Psoas muscle (tissue), 8 donors: ENCODE measurements at places on chromosomes 16 and 17. TPM values are rescaled to one million over a fixed set of nuclear protein-coding genes. Genes with fewer than 3 reads are reported as not detected.

GRCh38 chr16:48413272-48413671 lies 28.1 kb upstream of the SIAH1 start:
- no peak overlapping the region for H3K27ac ChIP-seq
- no peaks in the 10 kb centered on the region for H3K27me3 ChIP-seq
- no peak for DNase-seq
- no peaks in the 10 kb centered on the region for H3K36me3 ChIP-seq
- H3K4me3 ChIP-seq = no peak overlapping the region

GRCh38 chr16:29745121-29745852 lies 503 bp downstream of the C16orf54 start:
- H3K4me1 ChIP-seq = no peaks in the 10 kb centered on the region
- no peaks in the 10 kb centered on the region for H3K36me3 ChIP-seq
- no peak overlapping the region for H3K27ac ChIP-seq
- H3K4me3 ChIP-seq = peak overlapping the region; percentile 32
- H3K27me3 ChIP-seq = no peaks in the 10 kb centered on the region

- peak overlapping the region; percentile 7 for H3K27ac ChIP-seq
- no peak overlapping the region for H3K4me3 ChIP-seq
- no peaks in the 10 kb centered on the region for H3K36me3 ChIP-seq
- H3K4me1 ChIP-seq = peaks cover 4% of the 10 kb centered on the region
Measured at GRCh38 chr17:68777243-68777855, 176.2 kb upstream of the FAM20A start.

DNA sequence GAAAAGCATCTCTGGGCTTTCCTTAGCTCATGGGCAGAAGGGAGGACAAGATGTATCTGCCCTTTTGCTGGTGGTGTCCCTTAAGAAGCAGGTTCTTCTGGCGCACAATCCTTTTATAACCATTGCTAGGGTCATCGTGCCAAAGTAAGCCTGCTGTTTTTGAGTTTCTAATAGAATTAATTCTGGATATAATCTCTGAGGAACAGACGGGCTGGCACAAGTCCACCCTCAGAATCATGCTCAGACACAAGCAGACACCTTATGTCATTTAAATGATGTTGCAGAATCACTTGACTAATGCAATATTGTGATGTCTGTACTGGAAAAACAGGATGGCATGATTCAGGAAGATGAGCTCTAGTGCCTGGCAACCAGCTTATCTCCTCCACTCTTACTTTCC lies 18.8 kb upstream of the MMD start:
- no peaks in the 10 kb centered on the region for H3K27me3 ChIP-seq
- no peaks in the 10 kb centered on the region for H3K4me1 ChIP-seq
- H3K36me3 ChIP-seq = no peaks in the 10 kb centered on the region
- H3K27ac ChIP-seq = no peak overlapping the region
- DNase-seq = no peak

Gene BAHCC1
- 2.8 TPM for polyA plus RNA-seq

Gene AGRP
- polyA plus RNA-seq = not detected

GRCh38 chr16:8774208-8774607 lies 23.2 kb downstream of the TMEM186 start:
- H3K4me1 ChIP-seq = no peaks in the 10 kb centered on the region
- no peak overlapping the region for H3K27ac ChIP-seq
- H3K4me3 ChIP-seq = no peak overlapping the region
- DNase-seq = no peak
- peaks cover 31% of the 10 kb centered on the region for H3K36me3 ChIP-seq
- H3K27me3 ChIP-seq = no peaks in the 10 kb centered on the region

GRCh38 chr16:47695756-47696155 lies 234.6 kb downstream of the PHKB start:
- peaks cover 96% of the 10 kb centered on the region for H3K36me3 ChIP-seq
- no peak for DNase-seq
- no peak overlapping the region for H3K4me3 ChIP-seq
- H3K4me1 ChIP-seq = no peaks in the 10 kb centered on the region
- H3K27me3 ChIP-seq = no peaks in the 10 kb centered on the region
- H3K27ac ChIP-seq = no peak overlapping the region

DNA sequence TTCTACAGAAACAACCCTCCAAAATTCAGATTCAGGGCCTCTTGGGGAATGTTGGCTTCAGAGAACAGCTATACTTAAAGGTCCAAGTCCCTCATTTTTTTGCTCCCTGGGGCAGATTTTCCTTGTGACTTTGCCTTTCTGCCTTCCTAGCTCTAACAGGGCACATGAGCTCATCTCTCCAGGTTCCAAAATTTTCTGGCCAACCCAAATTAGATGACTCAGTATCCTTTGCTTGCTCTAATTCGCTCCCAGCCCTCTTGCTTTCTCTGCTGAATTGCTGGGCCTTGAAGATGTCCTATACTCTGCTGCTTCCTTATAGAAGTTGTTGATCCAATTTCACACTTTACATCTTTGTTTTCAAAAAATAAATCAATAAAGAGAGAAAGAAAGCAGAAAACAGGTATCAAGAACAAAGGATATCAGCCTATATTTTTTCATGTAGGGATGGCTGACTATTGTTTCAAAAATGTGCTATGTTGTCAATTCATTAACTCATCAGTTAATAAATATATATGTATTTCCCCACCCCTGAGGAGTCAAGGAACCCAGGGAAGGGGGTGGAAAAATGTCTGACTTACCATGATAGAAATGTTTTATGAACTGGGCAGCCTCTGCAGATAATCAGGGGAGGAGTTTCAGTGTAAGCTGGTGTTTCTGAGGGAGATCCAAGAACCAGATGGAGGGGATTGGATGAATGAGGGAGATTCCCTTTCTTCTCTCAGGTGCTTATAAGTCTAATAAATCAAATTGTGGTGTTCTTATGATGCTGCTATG lies 1.0 kb upstream of the KRTAP4-2 start:
- DNase-seq = no peak
- H3K36me3 ChIP-seq = no peaks in the 10 kb centered on the region
- H3K4me3 ChIP-seq = no peak overlapping the region
- no peaks in the 10 kb centered on the region for H3K4me1 ChIP-seq
- H3K27me3 ChIP-seq = no peaks in the 10 kb centered on the region

DNA sequence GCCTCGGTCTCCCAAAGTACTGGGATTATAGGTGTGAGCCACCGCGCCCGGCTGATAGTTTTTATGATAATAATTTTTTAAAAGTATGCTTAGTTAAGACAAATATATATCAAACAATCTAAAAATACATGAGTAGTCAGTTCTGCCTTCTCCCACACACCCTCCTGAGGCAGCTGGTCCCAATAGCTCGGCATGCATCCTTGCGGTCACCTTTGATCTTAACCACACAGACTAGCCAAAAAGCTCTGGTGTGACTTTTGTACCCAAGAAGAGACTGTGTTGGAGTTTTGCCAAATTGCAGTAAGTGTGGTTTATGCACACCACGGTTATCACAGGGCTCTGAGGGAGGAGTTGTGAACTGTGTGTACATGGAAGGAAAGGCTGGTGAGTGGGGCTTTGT lies 25.6 kb downstream of the ATP6V0A1 start:
- peaks cover 100% of the 10 kb centered on the region for H3K36me3 ChIP-seq
- H3K27ac ChIP-seq = no peak overlapping the region
- H3K4me3 ChIP-seq = no peak overlapping the region
- no peaks in the 10 kb centered on the region for H3K27me3 ChIP-seq
- DNase-seq = no peak
- H3K4me1 ChIP-seq = peaks cover 3% of the 10 kb centered on the region

Gene QRICH2
- polyA plus RNA-seq = 0.94 TPM

Gene AARS1
- polyA plus RNA-seq = 37.4 TPM

Gene ST6GALNAC1
- polyA plus RNA-seq = 0.53 TPM

GRCh38 chr16:14562691-14563491 lies 67.2 kb downstream of the PARN start:
- H3K36me3 ChIP-seq = no peaks in the 10 kb centered on the region
- DNase-seq = peak; percentile 51
- no peaks in the 10 kb centered on the region for H3K27me3 ChIP-seq
- H3K27ac ChIP-seq = no peak overlapping the region
- H3K4me3 ChIP-seq = no peak overlapping the region

DNA sequence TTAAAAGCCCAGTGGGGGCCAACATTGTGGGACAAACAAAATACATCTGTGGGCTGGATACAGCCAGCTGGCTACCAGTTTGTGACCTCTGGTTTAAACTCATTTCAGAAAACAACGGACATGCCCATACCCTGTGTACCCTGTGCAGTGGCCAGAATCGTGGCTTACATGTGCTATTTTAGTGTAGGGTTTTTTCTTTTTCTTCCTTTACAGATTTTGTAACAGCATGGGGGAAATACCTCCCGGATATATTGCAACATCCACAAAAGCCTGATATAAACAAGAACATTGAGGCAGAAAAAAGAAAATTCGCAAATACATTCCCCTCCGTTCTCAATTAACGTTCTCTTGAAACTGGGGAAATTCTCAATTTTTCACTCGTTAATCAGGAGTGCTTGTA lies 7.3 kb downstream of the HS3ST4 start:
- DNase-seq = no peak
- no peak overlapping the region for H3K4me3 ChIP-seq
- no peaks in the 10 kb centered on the region for H3K36me3 ChIP-seq
- no peaks in the 10 kb centered on the region for H3K4me1 ChIP-seq
- peaks cover 2% of the 10 kb centered on the region for H3K27me3 ChIP-seq

- peaks cover 10% of the 10 kb centered on the region for H3K36me3 ChIP-seq
- H3K4me1 ChIP-seq = peaks cover 88% of the 10 kb centered on the region
- no peak overlapping the region for H3K4me3 ChIP-seq
- H3K27me3 ChIP-seq = no peaks in the 10 kb centered on the region
Measured at GRCh38 chr17:17122781-17123483, 80.7 kb downstream of the MPRIP start.

Gene FSCN2
- 0.09 TPM for polyA plus RNA-seq

Gene TMEM88
- polyA plus RNA-seq = 42.6 TPM

GRCh38 chr16:11098601-11099390 lies 154.4 kb downstream of the CLEC16A start:
- H3K27me3 ChIP-seq = no peaks in the 10 kb centered on the region
- no peak for DNase-seq
- H3K27ac ChIP-seq = no peak overlapping the region
- no peaks in the 10 kb centered on the region for H3K36me3 ChIP-seq
- peaks cover 12% of the 10 kb centered on the region for H3K4me1 ChIP-seq
- no peak overlapping the region for H3K4me3 ChIP-seq

Gene IKZF3
- 0.03 TPM for polyA plus RNA-seq

- H3K4me3 ChIP-seq = no peak overlapping the region
- no peaks in the 10 kb centered on the region for H3K36me3 ChIP-seq
- H3K27me3 ChIP-seq = no peaks in the 10 kb centered on the region
- peak; percentile 88 for DNase-seq
Measured at GRCh38 chr16:84643180-84643583, 5.1 kb upstream of the KLHL36 start.

Gene MTSS2
- 50.0 TPM for polyA plus RNA-seq

GRCh38 chr17:66986659-66987058 lies 22.2 kb downstream of the CACNG4 start:
- no peak overlapping the region for H3K27ac ChIP-seq
- H3K4me3 ChIP-seq = no peak overlapping the region
- no peak for DNase-seq
- H3K36me3 ChIP-seq = no peaks in the 10 kb centered on the region
